KBM-7 (cell line): ENCODE measurements at places on chromosomes 1 and 21.

DNA sequence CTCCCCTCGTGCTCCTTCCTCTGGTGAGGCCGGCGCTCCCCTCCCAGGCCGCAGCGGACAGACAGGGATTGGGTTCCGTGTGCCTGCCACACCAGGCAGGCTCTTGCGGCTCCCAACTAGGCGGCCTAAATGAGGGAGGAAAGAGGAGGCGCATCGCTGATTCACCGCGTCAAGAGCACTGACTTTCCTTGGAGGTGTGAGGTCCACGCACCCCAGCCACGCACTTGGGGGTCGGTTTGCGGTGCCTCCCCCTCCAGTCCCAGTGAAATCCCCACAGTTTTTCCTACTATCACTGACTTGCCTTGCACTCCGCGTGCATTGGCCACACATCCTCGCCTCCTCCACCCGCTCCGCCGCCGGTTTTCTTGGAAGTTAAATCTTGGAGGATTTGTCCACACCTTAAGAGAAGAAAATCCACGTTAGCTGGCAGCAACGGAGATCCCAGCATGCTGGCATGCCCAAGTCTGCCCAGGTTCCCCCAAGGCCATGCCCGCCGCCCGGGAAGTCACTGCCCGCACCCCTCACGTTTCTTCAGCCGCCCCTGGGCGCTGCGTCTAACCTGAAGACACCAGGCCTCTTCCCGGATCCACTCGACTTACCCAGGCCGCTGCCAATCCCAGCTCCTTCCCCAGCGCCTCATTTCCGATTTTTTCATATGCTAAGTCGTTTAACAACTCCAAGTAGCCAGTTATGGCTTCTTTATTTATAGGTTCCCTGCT lies 1.1 kb upstream of the FOXD3 start:
- DNase-seq = no peak

GRCh38 chr1:81313289-81313688 lies 487.4 kb upstream of the ADGRL2 start:
- DNase-seq = no peak

DNA sequence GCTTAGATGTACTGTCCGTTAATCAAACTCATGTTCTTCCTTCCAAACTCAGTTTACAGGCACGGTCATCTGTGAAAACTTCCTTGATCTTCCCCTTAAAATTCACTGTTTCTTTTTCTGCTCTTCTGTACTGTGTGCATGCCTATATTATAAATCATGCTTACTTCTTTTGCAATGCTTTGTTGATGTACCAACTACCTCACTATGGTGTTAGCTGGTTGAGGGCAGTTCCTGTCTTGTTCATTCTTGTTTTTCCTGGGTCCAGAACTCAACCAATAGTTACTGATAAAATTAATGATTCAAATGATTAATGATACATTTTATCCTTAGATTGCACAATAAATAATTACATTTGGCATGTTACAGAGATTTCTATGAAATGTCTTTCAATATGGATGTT lies 163.8 kb downstream of the CHRM3 start:
- DNase-seq = no peak

DNA sequence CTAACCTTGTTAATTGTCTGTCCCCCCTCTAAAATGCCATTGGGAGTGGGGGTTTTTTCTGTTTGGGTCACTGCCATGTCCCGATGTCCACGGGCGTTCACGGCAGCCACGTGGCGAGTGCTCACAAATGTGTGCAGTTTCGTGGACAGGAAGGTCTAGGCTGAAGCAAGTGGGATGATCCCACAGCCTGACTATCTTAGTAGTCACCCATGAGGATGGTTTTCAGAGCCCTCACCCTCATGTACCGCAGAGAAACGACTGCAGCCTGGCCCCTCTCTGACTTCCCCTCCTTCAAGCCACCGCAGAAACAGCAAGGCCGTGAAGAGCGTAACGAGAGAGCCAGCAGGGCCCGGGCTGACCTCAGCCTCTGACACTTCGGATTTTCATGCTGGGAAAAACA lies 52.3 kb upstream of the COX20 start:
- DNase-seq = no peak

GRCh38 chr1:50779801-50780200 lies 180.3 kb downstream of the FAF1 start:
- peak; percentile 63 for DNase-seq

- no peak for DNase-seq
Observed at GRCh38 chr1:34831721-34832246, 27.8 kb downstream of the SMIM12 start.

DNA sequence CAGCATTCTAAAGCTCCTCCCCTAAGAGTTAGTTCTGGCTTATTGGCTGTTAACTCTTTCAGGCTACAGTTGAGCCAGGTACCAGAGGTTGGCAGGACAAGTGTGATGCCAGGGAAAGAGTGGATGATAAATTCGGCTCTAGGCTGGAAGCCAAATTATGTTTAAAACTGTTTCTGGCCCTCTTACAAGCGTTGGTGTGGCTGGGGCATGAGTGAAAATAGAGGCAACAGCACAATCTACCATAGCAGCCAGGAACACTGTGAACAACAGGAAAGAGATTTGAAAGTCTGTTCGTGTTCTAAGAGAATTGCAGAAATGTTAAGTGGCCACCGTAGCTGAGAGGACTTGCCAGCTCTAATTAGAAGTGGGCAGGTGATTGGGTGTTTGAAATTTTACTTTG lies 84.2 kb downstream of the CDC7 start:
- no peak for DNase-seq

GRCh38 chr1:203675596-203676347 lies 49.1 kb downstream of the ATP2B4 start:
- peak; percentile 63 for DNase-seq
